Cardiac atrium fibroblast (primary cell): ENCODE measurements at places on chromosomes 4 and X. TPM values are rescaled to one million over a fixed set of nuclear protein-coding genes. Genes with fewer than 3 reads are reported as not detected.

Gene RPS6KA6
- total RNA-seq: 0.18 and 0.49 TPM in 2 replicates

Gene LEF1
- total RNA-seq: 1.3 TPM in 1 of 2 replicates, not detected in the other

Gene UGT2A1
- total RNA-seq: 0.16 TPM in 1 of 2 replicates, not detected in the other

Gene FAM53A
- 2.0 and 16.4 TPM in 2 replicates for total RNA-seq

Gene MAGIX
- total RNA-seq: 4.4 and 5.6 TPM in 2 replicates

Gene MSN
- 290 and 314 TPM in 2 replicates for total RNA-seq

Gene TMPRSS11A
- not detected in 2 replicates for total RNA-seq

Gene SSX1
- total RNA-seq: not detected in 2 replicates

Gene GPC4
- 3.2 and 4.1 TPM in 2 replicates for total RNA-seq

Gene CYBB
- total RNA-seq: 0.36 TPM in 1 of 2 replicates, not detected in the other

Gene DCLK2
- total RNA-seq: 1.8 and 2.3 TPM in 2 replicates

Gene VCX2
- not detected in 2 replicates for total RNA-seq

Gene HERC6
- total RNA-seq: 0.90 and 1.8 TPM in 2 replicates

Gene GRK4
- total RNA-seq: 3.6 and 4.7 TPM in 2 replicates

Gene SLIT2
- total RNA-seq: 12.8 and 24.1 TPM in 2 replicates

Gene COL4A6
- 0.18 and 0.32 TPM in 2 replicates for total RNA-seq

Gene BGN
- total RNA-seq: 186 and 203 TPM in 2 replicates

Gene GUF1
- total RNA-seq: 12.5 and 15.0 TPM in 2 replicates

Gene TRMT44
- 9.2 and 17.0 TPM in 2 replicates for total RNA-seq

Gene RS1
- not detected in 2 replicates for total RNA-seq

Gene CT45A5
- not detected in 2 replicates for total RNA-seq

Gene FABP2
- not detected in 2 replicates for total RNA-seq

Gene NPY2R
- total RNA-seq: 0.72 and 3.9 TPM in 2 replicates

Gene ARMCX2
- total RNA-seq: 76.4 and 91.0 TPM in 2 replicates

Gene HSFX2
- 0.16 TPM in 1 of 2 replicates, not detected in the other for total RNA-seq

Gene PCDH11X
- not detected in 2 replicates for total RNA-seq

Gene IL1RAPL1
- total RNA-seq: 0.18 TPM in 1 of 2 replicates, not detected in the other

Gene UGT2A3
- total RNA-seq: not detected in 2 replicates

Gene MFAP3L
- total RNA-seq: 0.36 and 2.4 TPM in 2 replicates

Gene SLC9A7
- total RNA-seq: 11.9 and 16.8 TPM in 2 replicates

Gene ARX
- not detected in 2 replicates for total RNA-seq

Gene RHOXF2
- total RNA-seq: not detected in 2 replicates
